ENCODE measurements at places on chromosomes 6 and 20.
A peak's percentile ranks its signal among the peaks of the same experiment; 100 is the strongest.

DNA sequence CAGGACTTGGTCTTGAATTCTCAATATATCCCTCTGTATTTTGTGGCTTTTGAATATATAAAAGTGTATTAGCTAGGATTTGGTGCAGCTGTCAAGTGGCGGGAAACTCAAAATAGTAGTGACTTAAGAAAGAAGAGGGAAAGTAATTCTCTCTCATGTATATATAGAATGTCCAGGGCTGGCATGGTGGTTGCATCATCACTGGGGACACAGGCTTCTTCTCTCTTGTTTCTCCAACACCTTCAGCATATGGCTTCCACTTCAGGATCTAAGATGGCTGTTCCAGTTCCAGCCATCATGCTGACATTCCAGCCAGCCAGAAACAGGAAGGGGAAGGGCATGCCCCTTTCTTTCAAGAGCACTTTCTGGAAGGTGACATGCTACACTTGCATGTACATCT lies 11.8 kb upstream of the GPR6 start:
- DNase-seq, result no peak

DNA sequence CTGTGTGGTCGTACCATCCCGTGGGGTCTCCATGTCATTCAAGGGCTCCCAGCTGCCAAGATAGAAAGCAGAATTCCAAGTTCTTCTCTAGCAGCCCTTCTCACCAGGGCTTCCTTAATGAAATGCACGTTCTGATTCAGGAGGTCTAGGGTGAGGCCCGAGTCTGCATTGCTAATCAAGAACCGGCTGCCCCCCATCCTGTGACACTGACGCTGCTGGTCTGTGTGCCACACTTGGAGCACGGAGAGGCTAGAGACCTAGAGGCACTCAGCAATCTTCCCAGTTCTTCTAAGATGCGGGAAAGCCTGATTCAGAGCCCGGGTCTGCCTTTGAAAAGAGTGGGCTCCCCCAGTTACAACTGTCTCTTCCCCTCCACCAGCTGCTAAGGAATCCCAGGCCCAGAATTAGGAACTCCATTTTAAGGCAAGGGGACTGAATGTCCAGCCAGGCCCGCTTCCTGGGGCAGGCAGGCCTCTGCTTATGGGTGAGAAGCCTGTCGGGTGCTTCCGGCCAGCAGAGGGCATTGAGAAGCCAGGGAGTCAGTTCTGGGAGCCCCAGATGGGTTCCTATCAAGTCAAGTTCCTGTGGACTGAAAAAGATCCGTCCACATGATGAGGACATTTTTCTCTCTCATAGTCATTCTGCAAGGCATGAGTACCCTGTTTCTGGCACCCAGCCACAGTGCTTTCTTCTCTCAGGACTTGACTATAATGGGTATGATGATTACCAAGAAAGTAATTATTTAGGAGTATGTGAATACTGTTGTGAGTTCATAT lies 69.8 kb upstream of the RIN2 start:
- no peak for DNase-seq

DNA sequence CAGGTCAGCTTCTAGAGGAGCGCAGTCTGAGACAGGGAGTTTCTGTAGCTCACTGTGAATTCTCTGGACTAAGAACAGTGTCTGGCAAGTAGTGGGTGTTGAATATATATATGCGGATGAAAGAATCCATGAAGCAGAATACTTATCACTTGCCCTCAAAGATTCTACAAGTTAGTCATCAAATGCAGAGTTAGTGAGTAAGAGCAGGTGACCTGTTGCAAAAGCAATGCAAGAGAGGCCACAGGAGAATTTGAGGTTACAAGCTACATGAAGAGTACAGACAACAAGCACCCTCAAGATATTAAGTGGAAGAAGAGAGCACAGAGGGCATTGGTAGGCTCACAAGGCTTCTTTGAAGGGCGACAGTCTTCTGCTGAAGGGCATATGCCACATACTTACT lies 103.4 kb upstream of the BTBD3 start:
- no peak for DNase-seq

- DNase-seq, result no peak
These were observed 69.9 kb downstream of the HACE1 start for GRCh38 chr6:104789770-104790190.

DNA sequence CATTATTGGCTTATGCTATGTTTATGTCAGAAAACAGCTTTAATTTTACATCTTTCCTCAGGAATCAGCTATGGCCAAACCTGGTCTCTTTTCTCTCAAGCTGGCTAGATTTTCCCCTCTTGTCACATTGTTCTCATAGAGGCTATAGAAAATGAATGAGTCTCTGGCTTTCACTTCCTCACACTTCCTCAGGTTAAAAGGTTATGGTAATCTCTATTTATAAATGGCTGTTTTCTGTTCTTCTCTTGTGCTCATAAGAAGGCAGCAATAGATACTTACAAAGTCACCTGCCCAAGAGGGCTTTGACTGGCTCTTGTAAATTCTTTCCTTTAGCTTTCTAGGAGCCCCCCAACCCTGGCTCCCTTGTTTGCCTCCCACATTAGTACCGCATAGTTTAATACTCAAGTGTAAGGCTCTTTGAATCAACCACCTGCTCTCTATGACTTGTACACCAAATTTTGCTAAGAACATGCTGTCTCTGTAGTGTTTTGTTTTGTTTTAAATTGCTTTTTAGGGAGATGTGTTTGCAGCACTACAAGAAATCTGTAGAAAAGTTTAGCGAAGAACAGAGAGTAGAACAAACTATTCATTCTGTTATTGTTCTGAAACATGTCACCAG lies 897.4 kb upstream of the CITED2 start:
- DNase-seq, result no peak

- DNase-seq, result no peak
These were observed 68.7 kb downstream of the LY86 start for GRCh38 chr6:6657085-6657819.

DNA sequence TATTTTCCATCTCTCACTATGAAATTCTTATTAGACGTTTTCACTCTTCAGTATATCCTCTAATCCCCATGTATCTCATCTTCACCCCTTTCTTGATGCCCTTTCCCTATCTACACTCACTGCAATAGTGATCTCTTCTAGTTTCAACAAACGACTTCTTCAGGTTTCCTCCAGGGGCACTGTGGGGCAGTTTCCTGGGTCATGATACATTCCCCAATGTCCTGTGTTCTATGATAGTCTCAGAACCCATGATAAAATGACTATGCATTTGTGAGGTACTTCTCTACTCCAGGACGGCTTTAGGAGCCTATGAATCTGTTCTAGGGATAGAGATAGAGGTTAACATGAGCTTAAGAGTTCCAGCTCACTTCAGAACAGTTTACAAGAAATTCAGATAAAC lies 183.3 kb downstream of the FOXC1 start:
- no peak for DNase-seq

GRCh38 chr20:23217023-23217422 lies 130.9 kb upstream of the CD93 start:
- no peak for DNase-seq

DNA sequence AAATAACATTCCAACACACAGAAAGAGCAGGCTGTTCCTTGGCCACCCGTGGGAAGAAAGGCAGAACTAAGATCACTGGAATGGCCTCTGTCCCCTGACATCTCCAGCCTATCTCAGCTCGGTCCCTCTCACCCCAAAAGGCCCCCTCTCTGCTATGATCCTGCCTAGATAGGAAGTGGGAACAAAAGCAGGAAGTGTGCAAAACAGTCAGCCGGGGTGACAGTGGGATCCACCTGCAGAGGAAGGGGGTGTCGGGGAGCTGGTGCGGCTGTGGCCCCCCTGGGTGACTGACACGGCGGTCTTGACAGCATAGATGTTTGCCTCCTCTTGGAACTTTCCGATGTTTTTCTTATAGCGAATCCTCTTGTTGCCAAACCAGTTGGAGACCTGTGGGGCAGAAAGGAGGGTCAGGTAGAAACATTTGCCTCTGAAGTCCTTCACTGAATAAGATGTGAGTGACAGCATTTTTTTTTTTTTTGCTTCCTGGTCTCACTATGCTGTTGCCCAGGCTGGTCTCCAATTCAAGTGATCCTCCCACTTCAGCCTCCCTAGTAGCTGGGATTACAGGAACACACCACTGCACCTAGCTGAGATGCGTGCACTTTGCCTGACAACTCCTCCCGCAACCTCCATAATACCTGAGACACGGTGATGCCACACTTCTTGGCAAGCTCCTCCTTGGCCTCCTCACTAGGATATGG lies 2.8 kb downstream of the PBX2 start:
- DNase-seq, result no peak

DNA sequence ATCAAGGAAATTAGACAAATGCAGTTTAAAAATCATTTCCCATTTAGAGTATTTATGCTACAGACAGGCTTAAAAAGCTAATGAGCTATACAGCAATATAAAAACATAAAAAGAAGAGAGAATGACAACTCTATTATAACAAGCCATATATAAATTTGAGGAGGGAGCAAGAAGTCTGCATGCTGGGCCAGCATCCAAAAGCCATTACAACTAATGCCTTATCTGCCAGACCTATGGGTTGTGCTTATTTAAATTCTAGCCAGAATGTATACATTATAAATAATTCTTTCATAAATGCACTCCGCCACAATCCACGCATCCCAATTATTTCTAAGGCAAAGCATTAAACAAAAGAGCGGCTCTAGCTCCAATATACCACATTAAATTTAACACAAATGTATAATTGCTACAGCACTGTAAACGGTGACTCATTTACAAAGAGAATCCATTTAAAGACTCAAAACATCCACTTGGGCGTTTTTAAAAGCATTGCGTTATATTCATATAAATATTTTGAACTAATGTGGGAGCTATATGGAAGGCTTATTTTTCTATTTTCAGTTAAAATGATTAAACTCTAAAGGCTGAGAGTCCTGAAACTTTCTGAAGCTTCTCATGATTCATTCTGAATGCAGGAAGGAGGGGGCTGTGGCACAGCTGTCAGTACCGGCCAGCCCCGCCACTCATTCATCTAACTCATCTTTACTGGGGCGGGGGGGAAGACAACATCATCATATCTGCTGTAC lies 37.7 kb upstream of the RAB22A start:
- DNase-seq, result no peak

- DNase-seq, result peak; percentile 74
These were observed 2.3 kb downstream of the TUBB start for GRCh38 chr6:30722280-30723112.

GRCh38 chr20:3889489-3890397 lies 556 bp downstream of the PANK2 start:
- DNase-seq, result no peak

DNA sequence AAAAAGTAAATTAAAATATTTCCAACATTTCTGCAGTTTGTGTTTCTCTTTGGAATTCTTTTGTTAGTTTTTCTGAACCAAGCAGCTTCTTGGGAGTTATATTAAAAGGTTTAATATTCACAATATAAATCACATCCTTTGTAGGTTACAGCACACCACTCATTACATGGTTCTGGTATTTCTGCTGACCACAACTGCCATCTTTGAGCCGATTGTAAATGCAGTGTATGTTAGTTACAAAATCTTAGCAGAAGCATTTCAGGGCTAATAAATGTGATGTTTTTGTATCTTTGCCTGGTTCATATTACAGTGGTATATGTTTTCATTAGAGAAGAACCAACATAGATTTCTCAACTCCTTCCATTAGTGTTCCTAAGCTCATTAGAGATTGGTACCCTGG lies 19.1 kb upstream of the TSHZ2 start:
- no peak for DNase-seq

GRCh38 chr6:25590986-25591385 lies 61.0 kb upstream of the SCGN start:
- no peak for DNase-seq

- DNase-seq, result no peak
These were observed 29.5 kb downstream of the TOP1 start for GRCh38 chr20:41057999-41058673.

- DNase-seq, result no peak
These were observed 192.7 kb upstream of the CNR1 start for GRCh38 chr6:88358846-88359245.

GRCh38 chr6:100485268-100485667 lies 20.5 kb upstream of the SIM1 start:
- no peak for DNase-seq

- no peak for DNase-seq
These were observed 515.2 kb downstream of the MAFB start for GRCh38 chr20:40173872-40174271.

- no peak for DNase-seq
These were observed 78.0 kb downstream of the COL21A1 start for GRCh38 chr6:56169366-56169765.

- DNase-seq, result no peak
These were observed 30.5 kb downstream of the TRIM27 start for GRCh38 chr6:28893172-28893799.

DNA sequence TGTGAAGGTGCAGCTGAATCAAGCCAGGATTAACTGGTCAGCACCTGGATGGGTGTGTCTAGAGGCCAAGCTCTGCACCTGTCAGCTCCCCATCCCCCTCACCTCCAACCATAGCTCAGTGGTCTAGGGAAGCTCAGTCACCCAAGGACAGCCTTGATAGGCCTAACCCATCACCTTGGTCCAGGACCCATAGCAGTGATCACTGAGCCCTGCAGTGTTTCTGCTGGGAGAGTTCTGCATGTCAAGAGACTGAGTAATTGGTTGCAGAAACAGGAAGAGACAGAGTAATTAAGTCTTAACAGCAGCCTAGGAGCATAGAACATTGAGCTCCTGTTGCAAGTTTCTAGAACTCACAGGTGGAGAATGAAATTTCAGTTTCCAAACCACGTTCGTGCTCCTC lies 18.7 kb upstream of the RALGAPB start:
- no peak for DNase-seq

GRCh38 chr6:4103929-4104328 lies 25.0 kb upstream of the FAM217A start:
- no peak for DNase-seq

DNA sequence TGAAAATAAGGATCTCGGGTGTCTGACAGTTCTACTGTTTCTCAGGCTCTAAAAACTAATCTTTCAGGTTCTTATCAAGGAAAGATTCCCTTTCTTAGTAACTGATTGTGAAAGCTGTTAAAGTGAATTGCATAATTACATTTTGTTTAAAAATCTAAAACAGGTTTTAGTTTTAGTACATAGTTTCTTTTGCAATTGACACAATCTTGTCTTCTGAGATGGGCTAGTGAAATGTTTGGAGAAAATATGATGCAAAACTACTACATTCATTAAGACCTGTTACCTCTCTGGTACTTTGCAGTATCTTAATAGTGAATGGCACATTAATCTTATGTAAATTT lies 298.4 kb downstream of the UTRN start:
- no peak for DNase-seq

DNA sequence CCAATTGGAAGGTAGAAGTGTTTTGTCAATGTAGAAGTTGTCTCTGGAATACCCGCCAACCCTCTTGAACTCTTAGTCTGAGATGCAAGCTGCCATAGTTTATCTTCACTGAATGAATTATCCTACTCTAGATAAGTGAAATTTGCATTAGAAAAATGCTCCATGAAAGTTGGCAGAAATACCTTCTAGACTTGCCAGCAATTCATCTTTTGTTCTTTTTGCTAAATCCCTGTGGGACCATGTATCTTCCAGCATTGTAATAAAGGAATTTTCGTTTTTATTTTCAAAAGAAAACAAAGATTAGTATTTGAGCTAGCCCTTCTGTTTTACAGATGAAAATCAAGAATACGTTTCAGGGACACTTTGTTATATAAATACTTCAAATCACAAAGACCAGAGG lies 244.2 kb downstream of the CBLN4 start:
- no peak for DNase-seq

- DNase-seq, result no peak
These were observed 5.1 kb downstream of the TMEM63B start for GRCh38 chr6:44132476-44132875.

Measured in stimulated activated CD8-positive, alpha-beta memory T cell treated with anti-CD3 and anti-CD28 coated beads, Interleukin-2, amount 100 ng/mL, for 1 hour (primary cell).